Stimulated activated CD4-positive, alpha-beta T cell treated with anti-CD3 and anti-CD28 coated beads, TNF-alpha, amount 100 ng/mL, for 4 hours (primary cell): ENCODE measurements at places on chromosomes 7 and 10.

GRCh38 chr10:12973149-12973718 lies 28.3 kb downstream of the CCDC3 start:
- DNase-seq, result no peak

GRCh38 chr7:95323410-95324129 lies 762 bp downstream of the PON1 start:
- DNase-seq, result no peak

- no peak for DNase-seq
These were observed 15.6 kb downstream of the FANK1 start for GRCh38 chr10:125911990-125912389.

GRCh38 chr10:38093816-38094157 lies 350 bp upstream of the ZNF37A start:
- no peak for DNase-seq

GRCh38 chr7:46972205-46972604 lies 609.7 kb downstream of the TNS3 start:
- no peak for DNase-seq

GRCh38 chr10:85492684-85493083 lies 873.9 kb downstream of the GRID1 start:
- no peak for DNase-seq

- no peak for DNase-seq
These were observed 232.2 kb downstream of the TRIL start for GRCh38 chr7:28725911-28726310.

GRCh38 chr7:69643265-69643664 lies 45.0 kb downstream of the AUTS2 start:
- no peak for DNase-seq

- no peak for DNase-seq
These were observed 186.7 kb downstream of the ADAM12 start for GRCh38 chr10:126201603-126202002.

GRCh38 chr10:89555688-89556445 lies 20.5 kb upstream of the SLC16A12 start:
- no peak for DNase-seq

- no peak for DNase-seq
These were observed 1.2 kb upstream of the DNAJC9 start for GRCh38 chr10:73248259-73248724.

GRCh38 chr10:3995302-3996210 lies 210.5 kb upstream of the KLF6 start:
- no peak for DNase-seq

DNA sequence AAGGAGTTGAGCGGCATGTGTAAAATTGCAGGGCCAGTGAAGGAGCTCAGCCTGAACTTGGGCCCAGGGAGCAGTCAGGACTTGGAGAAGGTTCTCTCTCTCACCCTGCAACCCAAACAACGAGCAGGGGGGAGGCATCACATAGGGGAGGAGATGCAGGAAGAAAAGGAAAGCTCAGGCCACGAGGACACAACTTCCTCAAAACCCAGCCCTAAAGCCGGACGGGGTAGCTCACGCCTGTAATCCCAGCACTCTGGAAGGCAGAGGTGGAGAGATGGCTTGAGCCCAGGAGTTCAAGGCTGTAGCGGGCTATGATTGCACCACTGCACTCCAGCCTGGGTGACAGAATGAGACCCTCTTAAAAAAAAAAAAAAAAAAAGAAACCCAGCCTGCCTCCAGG lies 629.1 kb downstream of the PARD3 start:
- no peak for DNase-seq

- no peak for DNase-seq
These were observed 338.7 kb upstream of the LRRTM3 start for GRCh38 chr10:66586897-66587679.

GRCh38 chr7:139108266-139109187 lies 993 bp downstream of the ZC3HAV1 start:
- no peak for DNase-seq
